ENCODE measurements at places on chromosomes 4 and X.

DNA sequence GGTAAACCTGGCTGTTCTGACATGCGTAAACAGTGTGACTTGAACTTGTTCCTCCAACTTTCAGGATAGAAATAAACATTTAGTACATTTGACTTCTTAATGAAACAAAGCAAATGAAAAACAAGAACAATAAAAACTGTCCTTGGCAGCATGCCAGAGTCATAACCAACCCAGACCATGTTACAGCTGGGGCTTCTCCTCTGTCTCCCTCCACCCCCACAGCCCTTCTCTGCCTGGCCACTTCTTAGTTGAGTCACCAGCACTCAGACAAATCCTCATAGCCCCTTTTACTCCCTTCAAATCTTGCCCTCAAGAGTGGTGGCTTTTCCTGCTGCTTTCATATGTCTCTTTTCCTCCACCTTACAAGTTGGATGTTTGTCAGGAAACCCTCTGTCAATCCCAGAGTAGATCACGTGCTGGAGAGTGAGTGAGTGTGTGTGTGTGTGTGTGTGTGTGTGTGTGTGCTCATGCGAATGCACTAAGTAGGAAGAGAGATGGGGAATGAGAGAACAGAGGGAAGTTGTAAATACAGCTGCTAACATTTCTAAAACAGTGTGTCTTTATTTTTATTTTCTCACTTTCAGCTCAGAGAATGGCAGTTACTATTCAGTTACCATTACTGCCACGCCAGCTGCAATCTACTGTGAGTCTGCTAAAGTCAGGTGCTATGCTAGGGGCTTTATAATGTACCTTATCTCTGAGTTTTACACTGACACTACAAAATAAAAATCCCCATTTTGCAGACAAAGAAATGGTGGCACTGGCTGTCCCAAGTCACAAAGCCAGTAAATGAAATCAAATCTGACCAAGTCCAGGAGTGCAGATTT lies 15.0 kb downstream of the SCARB2 start:
- no peak for DNase-seq

DNA sequence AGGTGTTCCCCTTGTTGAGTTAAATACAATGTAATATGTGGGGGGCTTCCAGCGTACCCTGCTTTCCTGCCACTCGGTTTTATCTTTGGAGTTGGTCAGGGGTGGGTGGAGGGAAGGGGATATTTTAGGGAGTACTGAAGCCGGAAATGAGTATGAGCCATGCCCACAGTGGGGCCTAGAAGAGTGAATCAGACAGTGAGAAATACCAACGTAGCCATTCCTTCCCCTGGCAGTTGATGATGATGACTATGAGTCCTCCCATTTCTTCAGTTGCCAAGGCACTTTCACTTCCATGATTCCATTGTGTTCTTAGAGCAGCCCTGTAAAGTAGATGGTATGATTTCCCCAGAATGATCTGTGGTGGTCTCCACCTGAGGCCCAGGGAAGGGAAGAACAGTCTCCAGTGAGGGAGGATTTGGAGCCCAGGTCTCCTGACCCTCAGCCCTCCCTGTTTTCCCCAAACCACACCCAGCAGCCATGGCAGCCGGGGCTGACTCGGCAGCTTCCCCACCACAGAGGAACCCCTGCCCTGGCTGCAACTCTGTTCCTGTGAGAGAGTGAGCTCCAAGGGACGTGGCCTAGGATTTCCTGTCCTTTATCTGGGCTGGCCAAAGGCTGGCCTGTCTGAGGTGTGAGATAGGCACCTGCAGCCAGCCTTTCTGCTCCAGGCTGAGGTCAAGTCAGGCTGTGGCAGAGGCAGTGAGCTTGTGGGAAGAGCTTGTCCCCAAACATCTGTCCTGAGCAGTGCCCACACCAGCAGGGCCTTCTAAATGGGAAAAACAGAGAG lies 52.7 kb downstream of the STARD8 start:
- DNase-seq = no peak

DNA sequence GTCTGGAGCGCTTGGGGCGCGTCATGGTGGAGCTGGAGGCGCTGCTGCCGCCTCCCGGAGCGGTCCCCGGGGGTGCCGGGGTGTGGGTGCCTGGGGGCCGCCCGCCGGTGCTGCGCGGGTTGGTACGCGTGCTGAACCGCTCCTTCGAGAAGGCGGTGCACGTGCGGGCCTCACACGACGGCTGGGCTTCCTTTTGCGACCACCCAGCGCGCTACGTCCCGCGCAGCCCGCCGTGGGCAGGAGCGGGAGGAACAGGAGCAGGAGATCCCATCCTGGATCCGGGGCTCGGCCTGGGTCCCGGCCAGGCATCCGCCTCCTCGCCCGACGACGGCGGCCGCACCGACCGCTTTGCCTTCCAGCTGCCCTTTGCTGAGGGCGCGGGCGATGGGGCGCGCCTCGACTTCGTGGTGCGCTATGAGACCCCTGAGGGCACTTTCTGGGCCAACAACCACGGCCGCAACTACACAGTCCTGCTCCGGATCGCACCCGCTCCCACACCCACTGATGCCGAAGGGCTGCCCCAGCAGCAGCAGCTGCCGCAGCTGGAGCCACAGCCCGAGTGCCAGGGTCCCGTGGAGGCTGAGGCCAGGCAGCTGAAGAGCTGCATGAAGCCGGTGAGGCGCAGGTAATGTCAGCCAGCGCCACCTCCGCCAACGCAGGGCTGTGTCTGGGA lies 792 bp downstream of the PPP1R3F start:
- no peak for DNase-seq

DNA sequence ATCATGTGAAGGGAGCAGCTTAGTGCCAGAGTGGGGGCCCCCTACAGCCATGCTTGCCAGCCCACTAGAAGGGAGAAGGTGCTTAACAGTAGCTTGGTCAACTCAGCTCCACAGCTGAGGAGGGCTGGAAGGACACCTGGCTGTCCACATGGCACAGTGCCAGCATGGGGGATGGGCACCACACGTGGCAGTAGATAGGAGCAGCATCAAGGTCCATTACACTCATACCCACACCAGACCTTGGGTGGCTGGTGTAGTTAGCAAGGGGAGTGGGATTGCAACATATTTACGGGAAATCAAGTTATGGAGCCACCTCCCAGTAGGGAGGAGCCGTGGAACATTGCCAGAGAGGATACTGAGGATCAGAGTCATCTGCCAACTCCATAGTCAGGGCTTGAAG lies 37.9 kb upstream of the SLC4A4 start:
- DNase-seq = no peak

DNA sequence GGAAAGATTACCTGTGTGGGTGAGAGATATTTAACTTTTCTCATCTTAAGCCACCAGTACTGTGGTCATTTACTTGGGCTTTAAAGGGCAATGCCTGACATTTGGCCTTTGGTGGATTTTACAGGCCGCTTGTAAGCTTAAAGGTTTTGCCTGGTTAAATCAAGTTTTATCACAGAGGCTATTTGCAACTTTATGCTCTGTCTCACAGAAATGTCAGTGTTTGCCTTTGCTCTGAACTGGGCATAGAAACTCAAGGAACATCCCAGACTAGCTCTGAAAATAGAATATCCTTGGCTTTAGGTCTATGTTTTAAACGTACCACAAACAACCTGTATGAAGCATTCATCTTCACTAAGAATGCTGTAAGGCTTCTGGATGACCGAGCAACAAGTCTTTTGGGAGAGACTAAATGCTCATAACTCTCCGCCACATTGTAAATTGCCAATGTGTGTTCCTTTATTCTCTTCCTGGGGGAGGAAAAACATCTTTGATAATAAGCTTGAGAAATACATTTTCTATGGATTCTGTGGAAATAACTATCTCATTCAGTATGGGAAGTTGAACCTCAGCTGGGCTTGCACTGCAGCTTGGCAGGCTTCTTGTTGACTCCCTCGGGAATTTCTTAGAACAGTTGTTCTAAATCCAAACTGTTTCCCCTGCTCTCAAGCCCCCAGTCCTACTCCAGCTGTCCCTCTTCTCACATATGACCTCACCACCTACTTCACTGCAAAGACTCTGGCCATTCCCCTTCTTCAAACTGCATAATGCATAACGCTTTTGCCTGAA lies 105.8 kb upstream of the WDR44 start:
- DNase-seq = no peak

- DNase-seq = no peak
Observed at GRCh38 chr4:109414938-109415337, 18.7 kb upstream of the SEC24B start.

- no peak for DNase-seq
Observed at GRCh38 chrX:135974279-135974856, 580 bp upstream of the MMGT1 start.

DNA sequence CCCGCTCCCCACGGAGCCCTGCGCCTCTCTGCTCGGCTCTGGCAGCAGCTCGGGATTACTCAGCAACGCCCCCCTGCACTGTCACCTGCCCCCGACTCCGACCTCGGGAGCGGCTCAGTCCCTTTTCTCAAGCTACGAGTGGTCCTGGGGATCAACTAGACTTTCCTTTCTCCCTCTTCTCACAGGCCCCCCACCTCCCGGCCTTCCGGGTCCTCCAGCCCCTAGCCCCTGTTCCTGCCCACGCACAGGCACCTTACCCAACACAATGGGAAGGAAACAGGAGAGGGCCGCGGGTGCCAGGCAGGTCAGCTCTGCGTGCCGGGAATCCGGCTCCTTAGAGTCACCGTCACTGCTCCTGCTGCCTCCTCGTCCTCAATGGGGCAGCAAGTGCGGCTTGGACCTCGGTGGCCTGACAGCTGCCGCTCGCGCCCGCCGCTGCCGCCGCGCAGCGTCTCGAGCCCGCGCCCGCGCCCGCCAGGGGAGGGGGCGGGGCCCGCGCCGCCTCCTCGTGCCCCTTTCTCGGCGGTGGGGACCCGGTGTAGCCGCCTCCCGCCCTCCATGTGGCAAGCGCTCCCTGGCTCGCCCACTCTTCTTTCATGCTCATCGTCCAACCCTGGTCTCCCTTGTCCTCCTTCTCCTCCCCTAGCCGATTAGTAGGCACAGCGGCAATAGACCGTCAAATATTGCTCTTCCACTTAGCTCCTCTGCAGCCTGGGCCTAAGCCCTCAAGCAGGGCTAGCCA lies at the start of gene RAB9B:
Gene RAB9B, minus strand, starts transcription at position 455 of the 742 bp plus-strand sequence. CDS start 6,473 bp downstream, outside the sequence.
- DNase-seq = no peak

GRCh38 chrX:144722307-144722706 lies 525.0 kb upstream of the SPANXN1 start:
- DNase-seq = no peak

DNA sequence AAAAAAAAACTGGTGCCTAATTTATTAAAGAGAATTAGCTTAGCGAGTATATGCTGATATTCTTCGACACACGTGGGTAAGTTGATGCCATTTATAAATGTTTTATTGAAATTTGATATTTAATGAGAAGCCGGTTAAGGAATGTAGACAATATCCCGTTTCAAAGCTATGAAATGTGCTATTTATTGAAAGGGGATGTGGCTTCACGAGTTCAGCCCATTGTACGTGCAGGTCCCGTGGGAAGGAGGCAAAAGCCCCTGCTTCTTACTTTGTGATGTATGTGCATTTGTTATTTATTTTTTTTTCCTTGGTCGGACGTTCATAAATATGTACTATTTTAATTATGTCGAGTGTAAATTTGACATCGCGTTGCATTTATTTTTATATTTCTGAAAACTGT lies 20.2 kb downstream of the SHOX start:
- DNase-seq = no peak

DNA sequence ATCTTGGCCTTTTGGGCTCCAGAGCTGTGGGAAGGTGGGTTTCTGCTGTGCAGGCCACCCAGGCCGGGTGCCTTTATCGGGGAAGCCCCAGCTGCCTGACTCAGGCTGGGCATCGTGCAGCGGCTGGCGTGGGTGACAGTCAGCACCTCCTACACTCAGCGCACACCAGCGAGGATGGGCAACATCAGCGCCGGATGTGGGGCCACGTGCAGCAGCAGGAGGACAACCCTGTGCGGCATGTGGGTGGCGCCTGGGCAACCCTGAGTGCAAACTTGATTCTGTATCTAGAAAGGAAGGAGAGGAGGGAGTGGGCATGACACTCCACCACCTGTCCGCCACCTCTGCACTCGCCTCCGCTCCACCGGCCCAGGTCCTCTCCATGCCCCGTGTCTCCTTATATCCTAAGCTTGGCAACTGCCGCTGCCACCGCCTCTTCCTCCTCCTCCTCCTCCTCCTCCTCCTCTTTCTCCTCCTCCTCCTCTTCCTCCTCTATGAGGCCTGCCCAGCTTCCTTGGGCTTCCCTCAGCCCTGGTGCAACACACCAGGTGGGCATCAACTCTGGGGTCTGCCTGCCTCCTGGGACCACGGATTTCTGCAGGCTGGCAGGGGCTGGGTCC lies 107.4 kb upstream of the AFAP1 start:
- DNase-seq = no peak

DNA sequence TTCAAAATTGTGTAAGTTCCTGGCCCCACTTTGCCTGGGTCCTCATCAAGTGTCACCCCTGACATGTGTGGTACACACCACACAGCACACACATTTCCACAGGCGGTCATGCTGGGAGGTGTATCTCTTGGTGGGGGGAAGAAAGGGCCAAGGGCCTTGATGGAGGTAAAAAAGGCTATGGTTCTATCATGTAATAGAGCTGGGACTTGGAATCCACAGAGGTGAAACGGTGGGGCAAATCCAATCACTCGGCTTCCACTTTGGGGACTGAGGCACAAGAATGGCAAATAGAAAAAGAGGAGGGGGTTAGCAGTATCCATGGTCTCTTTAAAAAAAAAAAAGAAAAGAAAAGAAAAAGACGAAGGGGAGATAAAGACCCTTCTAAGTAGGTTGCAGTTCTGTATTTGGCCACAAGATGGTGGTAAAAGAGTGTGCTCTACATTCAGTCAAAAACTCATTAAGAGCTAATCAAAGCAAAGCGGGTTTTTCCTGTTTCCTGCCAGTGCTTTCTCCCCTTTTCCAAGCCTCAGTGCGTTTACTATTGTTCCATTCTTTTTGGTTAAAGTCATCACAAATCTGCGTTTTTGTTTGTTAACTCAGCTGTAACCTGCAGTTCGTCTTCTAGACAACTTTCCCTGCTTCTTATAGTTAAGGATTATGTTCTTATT lies 37.0 kb upstream of the ATP6AP2 start:
- peak; percentile 55 for DNase-seq

- no peak for DNase-seq
Observed at GRCh38 chr4:97142893-97143292, 1000.4 kb downstream of the STPG2 start.

DNA sequence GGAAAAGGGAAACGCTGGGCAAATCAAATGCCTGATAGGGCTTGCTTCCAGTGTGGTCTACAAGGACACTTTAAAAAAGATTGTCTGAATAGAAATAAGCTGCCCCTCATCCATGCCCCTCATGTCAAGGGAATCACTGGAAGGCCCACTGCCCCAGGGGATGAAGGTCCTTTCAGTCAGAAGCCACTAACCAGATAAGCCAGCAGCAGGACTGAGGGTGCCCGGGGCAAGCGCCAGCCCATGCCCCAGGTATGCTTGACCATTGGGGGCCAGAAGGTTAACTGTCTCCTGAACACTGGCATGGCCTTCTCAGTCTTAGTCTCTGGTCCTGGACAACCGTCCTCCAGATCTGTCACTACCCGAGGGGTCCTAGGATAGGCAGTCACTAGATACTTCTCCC lies 17.7 kb downstream of the ACOX3 start:
- DNase-seq = no peak
